ENCODE measurements at places on chromosomes 1 and 21.

DNA sequence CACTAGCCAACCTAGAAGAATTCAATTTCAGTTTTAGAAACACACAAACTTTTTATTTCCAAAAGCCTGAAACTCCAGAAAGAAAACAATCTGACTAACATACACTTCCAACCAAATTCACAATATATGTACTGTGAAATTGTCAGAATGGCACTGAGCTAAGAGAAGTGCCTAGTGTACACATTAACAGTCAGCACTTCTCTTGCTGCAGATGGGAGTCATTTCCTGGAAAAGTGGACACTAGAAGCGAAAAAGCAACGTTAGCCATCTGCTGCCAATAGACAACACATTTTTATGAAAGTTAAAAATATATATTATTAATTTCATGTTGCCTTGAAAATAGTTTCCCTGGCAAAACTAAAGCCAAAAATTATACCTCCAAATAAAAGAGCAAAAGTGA, 66.1 kb downstream of the EPS15 start:
- no peak for DNase-seq

- no peak for DNase-seq
These were observed 120.2 kb downstream of the KCNJ6 start for GRCh38 chr21:37796011-37796410.

DNA sequence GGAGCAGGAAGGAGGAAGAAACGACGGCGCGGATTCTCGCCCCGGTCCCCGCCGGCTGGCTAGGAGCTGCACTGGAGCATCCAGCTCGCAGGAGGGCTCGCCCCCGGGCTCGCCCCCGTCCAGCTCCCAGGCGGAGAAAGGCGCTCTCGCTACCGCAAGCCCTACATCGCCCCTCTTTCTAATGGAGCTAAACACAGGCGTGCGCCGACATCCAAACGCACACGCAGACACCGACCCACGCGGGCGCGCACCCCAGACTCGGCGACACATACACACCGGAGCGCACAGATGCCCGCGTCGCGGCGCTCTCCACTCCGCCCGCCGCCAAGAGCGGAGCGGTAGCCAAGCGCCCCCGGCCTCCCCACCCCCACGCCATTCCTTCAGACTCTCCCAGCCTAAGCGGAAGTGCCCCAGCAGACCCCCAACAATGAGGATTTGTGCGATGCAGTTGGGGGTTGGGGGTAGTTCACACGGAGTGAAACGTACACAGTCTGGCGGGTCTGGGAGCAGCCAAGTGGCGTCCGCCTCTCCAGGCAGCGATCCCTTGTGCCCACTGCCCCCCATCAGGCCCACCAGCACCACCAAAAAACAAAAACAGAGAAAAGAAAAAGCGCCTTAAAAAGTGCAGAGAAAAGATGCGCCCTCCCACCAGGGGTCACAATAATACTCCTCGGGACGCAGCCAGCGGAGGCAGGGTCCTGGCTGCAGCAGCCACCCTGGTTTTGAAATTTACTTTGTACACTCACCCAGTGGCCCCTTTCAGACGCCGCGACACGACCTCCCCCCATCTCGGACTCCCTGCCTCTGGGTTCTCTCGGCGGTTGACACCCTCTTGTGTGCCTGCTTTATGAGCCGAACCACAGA, 1.4 kb downstream of the DAB1 start:
- DNase-seq: no peak

GRCh38 chr1:111615870-111616715, 3.5 kb upstream of the RAP1A start:
- peak; percentile 22 for DNase-seq

DNA sequence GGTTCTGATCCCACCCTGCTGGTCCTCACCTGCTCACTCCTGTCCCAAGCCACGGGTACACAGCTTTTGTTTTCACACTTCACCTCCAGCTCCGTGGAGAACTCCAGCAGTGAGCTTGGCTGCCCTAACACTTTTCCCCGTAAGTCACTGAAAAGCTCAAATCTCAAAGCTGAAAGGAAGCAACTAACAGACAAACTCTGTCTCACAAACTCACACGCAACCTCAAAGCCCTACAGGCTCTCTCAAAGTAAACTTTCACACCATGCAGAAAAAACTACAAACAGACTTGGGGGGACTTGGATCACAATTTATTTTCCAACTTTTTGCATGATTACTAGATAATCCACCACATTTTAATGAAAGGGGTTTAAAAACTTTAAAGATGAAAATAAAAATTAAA, 88.3 kb downstream of the AK5 start:
- DNase-seq: no peak

DNA sequence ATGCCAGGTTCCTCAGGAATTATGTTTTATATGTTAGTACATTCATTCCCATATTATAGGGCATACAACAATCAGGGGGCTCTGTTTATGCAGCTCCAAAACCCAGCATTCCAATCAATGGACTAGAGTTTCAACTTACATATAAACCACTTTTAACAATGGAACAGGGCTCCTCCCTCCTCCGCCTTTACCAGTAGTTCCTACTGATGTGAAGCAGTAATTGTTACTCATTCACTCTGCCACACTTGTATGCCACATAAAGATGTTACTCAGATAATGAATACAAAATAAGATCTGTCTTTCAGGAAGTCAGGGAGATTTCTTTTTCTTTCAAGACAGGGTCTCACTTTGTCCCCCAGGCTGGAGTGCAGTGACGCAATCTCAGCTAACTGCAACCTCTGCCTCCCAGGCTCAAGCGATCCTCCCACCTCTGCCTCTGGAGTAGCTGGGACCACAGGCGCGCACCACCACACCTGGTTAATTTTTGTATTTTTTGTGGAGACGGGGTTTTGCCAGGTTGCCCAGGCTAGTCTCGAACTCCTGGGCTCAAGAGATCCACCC, 17.1 kb downstream of the ZNF281 start:
- DNase-seq: no peak

- DNase-seq: no peak
These were observed 62.1 kb downstream of the FAAP20 start for GRCh38 chr1:2132222-2133038.

DNA sequence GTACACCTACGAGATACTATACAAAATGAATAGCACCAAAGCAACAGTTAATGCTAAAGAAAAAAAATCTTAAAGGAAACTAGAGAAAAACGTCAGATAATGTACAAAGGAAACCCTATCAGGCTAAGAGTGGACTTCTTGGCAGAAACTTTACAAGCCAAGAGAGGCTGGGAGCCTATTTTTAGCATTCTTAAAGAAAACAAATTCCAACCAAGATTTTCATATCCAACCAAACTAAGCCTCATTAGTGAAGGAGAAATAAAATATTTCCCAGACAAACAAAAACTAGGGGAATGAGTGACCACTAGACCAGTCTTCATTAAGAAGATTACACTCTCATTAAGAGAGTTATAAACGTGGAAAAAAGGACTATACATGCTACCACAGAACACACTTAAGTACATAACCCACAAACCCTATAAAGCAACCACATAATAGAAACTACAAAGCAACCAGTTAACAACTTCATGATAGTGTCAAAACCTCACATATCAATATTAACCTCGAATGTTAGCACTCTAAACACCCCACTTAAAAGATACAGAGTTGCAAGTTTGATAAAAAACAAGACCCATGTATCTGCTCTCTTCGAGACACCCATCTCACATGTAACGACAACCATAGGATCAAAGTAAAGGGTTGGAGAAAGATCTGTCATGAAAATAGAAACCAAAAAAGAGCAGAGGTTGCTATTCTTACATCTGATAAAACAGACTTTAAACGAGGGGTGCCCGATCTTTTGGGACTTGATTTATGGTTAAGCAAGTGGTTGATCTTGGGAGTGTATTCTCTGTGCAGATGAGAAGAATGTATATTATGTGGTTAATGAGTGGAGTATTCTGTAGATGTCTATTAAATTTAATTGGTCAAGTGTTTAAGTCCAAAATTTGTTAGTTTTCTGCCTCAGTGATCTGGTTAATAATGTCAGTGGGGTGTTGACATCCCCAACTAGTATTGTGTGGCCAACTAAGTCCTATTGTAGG, 1301.4 kb downstream of the PLA2G4A start:
- DNase-seq: no peak

- no peak for DNase-seq
These were observed 20.2 kb upstream of the SLFNL1 start for GRCh38 chr1:41041614-41042270.

DNA sequence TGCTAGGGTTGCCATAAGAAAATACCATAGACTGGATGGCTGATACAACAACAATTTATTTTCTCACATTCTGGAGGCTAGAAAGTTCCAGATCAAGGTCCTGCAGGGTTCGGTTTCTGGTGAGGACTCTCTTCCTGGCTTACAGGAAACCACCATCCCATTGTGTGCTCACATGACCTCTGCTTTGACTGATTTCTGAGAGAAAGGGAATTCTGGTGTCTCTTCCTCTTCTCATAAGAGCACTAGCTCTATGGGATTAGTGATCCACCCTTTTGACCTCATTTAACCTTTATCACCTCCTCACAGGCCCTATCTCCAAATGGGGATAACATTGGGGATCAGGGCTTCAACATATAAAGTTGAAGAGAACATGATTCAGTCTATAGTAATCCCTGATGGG, 47.5 kb downstream of the MRPL39 start:
- DNase-seq: no peak

GRCh38 chr1:38915352-38915948, 26.2 kb downstream of the RHBDL2 start:
- no peak for DNase-seq

DNA sequence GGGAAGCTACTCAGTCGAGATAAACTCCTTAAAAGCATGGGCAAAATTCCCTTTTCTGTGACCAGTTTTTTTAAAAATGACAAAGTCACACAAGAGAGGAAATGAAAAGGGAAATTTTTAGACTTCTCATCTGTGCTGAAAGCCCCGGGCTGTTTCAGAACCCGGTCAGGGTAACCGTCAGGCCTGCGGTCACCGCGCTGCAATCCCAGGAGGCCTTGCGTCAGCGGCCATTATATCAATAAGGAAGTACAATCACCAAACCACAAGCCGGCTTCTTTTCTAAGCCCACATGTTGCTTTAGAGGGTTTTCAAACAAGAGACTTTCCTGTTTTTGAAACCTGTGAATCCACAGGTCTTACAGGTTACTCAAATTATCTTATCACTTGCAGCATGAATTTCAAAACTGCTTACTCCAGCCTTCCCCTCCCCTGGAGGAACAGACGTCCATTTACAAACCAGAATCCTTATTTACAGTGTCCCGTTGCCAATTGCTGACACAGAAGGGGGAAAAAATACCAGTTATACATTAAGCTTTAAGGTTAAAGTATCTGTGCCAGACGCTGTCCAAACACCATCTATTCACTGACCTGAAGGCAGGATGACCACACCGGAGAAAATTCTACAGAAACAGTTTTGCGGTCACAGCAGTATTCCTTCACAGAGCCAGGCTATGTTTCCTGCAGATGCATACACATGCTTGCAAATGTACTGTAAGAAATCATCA, 165.3 kb downstream of the TOMM20 start:
- peak; percentile 96 for DNase-seq

GRCh38 chr1:34787461-34788420, 5.1 kb upstream of the GJA4 start:
- no peak for DNase-seq

DNA sequence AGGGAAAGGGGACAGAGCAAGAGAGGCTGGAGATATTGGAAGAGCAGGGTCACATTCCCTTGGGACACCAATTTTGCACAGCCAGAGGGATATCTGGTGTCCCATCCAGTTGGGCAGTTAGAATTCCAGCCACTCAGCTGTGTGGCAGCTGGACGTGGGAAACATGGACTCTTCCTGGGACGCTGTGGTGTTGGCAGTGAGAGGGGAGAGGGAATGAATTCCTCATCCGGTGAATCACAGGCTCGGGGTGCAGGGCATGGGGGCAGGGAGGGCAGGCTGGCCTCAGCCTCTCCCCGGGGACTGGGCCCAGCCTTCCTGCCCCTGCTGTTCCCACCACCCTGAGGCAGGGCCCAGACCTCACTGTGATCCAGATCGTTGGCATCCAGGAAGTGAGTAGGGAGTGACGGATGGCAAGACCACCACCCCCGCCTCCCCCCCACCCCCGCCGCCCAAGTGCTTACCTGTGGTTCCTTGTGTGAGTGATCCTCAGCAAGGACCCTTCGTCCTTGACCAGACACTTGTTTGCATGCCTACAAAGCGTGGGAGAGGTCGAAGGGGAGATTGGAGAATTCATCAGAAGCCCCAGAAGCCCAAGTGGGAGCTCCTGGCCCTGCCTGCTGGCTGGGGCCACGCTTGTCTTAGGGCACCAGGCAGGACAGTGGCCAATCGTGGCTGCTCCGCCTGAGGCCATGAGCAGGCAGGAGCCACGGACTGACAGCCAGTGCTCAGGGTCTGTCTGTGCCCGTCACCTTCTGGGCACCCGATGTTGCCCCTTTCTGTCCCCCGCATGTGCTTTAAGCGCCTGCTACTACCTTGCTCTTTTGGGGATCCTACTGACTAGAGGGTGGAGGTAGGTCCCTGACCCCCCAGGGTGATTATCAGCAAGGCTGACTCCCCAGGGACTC, 8.7 kb downstream of the WNT3A start:
- DNase-seq: no peak

DNA sequence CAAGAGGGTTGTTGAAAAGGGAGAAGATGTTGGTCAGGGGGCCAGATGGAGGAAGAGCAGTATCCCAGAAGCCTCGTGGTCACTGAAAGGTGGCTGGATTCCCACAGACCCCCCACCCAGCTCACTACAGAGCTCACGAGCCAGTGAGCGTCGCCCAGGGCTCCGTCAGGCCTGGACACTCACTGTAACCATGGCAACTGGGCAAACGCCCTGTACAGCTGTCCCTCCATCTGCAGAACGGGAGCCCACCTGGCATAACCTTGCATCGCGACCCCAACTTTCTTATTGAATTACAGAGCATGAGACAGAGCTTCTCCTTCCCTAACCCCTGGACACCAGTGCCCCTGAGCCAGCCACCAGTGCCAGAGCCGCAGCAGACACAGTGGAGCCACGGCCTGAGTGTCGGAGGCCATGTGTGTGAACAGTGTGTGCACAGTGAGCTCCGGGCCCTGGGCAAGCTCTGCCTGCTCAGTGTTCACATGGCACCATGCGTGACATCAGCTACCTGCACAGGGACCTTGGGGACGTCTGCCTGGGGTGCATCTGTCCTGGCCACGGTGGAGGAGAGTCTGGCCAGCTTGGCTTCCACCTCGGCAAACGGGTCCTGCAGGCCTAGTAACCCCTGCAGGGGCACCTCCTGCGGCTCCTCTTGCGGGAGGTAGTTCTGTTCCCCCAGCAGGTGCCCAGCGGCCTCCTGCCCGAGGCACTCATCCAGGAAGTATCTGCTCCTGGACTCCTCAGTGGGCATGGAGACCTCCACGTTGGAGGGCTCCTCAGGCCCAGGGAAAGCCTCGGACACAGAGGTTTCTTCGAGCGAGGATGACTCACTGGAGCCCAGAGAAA, 25.9 kb upstream of the DDOST start:
- DNase-seq: no peak

- DNase-seq: no peak
These were observed 9.2 kb upstream of the COL6A1 start for GRCh38 chr21:45972353-45972715.

- DNase-seq: no peak
These were observed 156.2 kb downstream of the RHOU start for GRCh38 chr1:228891272-228892034.

DNA sequence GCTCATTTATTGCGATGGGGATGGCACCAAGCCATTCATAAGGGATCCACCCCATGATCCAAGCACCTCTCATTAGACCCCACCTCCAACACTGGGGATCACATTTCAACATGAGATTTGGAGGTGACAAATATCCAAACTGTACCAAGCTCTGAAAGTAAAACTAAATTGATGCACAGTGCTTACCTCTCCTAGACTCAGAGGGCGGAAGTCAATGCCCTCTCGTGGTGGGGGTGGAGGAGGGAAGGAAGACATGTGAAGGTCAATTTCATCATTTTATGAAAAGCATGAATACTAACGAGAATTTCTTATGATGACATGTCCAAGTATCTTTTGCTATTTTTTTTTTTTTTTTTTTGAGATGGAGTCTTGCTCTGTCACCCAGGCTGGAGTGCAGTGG, 120.0 kb downstream of the PGBD5 start:
- DNase-seq: no peak
